SK-N-MC (cell line): ENCODE measurements at places on chromosomes 3 and 15.

- peak; percentile 14 for DNase-seq
These were observed 36.7 kb downstream of the CIP2A start for GRCh38 chr3:108552267-108553159.

DNA sequence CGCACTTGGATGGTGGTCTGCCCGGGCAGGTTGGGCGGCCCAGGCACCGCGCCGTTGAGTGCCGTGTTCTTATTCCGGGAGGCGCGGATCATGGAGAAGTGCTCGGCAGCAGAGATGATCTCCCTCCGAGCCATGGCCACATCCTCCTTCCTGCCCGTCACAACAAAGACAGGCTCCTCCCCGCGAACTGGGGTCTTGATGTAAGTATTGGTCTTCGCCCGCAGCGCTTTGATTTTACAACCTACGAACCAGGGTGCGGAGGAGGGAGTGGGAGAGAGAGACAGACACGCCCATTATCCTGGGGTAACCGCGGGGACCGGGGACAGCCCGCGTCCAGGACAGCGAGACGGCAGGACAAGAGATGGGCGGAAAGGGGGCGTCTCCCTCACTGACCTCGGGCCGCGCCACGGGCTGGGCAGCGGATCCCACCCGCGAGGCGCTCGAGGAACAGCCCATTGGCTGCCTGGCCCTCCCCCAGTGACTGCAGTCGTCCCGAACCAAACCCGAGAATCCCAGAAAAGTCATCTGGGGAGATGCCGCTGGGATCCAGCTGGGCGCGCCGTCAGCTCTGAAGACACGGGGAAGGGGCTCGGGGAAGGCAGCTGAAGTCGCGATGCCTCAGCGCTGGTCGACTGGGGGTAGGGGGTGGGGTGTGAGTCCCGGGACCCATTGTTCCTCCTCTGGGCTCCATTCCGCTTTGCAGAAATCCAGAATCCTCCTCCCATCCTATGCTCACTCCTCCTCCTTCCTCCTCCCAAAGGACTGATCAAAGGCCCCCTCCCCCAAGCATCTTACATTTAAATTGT lies 1.2 kb downstream of the MEX3B start:
- no peak for DNase-seq

- DNase-seq, result no peak
These were observed 86.6 kb upstream of the PPIB start for GRCh38 chr15:64249406-64249805.

GRCh38 chr15:84108728-84109127 lies 126.8 kb upstream of the GOLGA6L4 start:
- no peak for DNase-seq

- DNase-seq, result no peak
These were observed 6.5 kb downstream of the FOXP1 start for GRCh38 chr3:71577011-71577410.
